Activated naive CD4-positive, alpha-beta T cell treated with anti-CD3 and anti-CD28 coated beads, Interleukin-2, amount 50 U/mL, for 72 hours (primary cell): ENCODE measurements at places on chromosomes 7 and 10. TPM values are rescaled to one million over a fixed set of nuclear protein-coding genes. Genes with fewer than 3 reads are reported as not detected.

GRCh38 chr10:128174581-128175559, 48.6 kb upstream of the MKI67 start:
- DNase-seq, result no peak

DNA sequence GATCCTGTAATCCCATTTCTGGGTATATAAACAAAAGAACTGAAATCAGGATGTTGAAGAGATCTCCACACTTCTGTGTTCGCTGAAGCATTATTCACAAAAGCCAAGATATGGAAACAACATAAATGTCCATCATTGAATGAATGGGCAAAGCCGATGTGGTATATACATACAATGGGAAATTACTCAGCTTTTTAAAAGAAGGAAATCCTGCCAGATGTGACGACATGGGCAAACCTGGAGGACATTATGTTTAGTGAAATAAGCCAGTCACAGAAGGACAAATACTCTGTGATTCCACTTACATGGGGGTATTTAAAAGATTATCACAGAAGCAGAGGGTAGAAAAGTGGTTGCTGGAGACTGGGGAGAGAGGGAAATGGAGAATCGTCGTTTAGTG, 23.9 kb upstream of the FAM107B start:
- no peak for DNase-seq

DNA sequence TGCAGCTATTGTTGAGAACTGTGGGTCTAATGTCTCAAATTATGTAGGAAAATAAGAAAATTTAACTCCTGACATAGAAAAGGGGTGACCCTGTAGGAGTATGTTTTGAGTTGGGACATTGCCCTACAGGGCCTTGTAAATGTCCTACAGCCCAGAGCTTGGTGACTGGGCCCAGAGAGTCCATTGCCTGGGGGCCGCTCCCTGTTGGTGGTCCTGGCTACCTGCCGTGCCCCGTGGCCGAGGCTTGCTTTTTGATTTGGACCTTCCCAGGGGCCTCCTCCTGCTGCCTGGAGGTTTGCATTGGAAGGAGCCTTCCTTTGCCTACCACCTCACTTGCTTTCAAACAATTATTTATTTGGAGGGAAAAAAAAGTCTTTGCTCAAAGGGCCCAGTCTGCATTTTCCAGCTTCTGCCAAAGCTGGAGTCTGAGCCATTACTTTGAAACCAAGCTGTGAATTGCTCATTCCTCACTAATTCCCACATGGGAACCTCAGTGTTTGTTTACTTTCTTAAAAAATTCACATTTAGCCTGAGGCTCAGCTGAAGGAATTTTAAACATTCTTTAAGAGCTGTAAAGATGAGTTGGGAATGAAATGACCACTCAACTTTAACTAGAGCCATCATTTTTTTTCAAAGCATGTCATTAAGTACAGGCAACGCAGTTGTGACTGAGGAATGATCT, 355.0 kb downstream of the GLRX3 start:
- DNase-seq, result no peak

DNA sequence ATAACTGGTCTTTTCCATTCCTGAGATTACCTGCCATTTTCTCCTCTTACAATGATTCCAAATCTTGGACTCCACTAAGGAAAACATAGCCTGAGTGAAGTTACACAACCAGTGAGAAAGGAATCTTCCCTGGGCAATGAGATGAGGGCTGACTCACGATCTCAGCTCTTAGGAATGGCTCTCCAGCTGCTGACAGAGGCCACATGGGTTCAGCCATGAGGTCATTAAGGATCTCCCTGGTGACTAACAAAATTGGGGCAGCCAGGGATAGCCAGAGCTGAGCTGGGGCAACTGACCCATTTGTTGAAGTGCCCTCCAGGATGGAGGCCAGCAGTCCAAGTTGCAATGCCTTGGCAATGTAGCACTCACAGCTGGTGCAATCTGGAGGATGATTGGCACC, 78.7 kb upstream of the MKLN1 start:
- DNase-seq, result no peak

DNA sequence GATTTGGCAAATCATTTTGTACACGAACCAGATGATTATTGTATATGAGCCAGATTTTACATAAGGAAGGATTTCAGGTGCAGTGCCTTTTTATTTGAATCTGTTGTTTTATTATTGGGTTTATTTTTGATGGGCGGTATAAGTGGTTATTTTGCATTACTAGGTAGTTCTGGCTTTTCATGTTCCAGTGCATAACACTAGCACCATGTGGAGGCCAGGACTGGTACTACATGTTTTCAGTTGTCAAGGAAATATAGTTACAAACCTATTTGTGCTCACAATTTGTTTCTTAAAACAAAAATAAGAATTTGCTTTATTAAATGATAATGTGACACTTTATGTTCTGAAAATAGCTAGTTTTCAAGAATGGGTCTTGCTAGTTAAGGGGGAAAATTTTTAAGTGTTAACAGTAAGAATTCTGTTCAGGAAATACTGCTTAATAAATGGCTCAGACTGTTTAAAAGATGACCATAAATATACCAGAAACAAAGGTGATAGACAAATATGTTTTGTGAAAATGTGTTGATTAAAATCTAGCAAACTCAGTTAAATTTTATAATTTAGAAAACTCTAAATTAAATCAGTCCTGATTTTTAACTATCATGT, 7.1 kb upstream of the SEMA3E start:
- no peak for DNase-seq

CDHR1 gene
- total RNA-seq, result 1.1 TPM

ACBD7 gene
- total RNA-seq, result 3.1 TPM

CALU gene
- 28.6 TPM for total RNA-seq

TRIM74 gene
- 1.1 TPM for total RNA-seq
